RPMI7951 (cell line): ENCODE measurements at places on chromosomes 5 and 9. TPM values are rescaled to one million over a fixed set of nuclear protein-coding genes. Genes with fewer than 3 reads are reported as not detected.

The OR1J2 gene
- not detected in 2 replicates for total RNA-seq

The FAM221B gene
- not detected in 2 replicates for total RNA-seq

DNA sequence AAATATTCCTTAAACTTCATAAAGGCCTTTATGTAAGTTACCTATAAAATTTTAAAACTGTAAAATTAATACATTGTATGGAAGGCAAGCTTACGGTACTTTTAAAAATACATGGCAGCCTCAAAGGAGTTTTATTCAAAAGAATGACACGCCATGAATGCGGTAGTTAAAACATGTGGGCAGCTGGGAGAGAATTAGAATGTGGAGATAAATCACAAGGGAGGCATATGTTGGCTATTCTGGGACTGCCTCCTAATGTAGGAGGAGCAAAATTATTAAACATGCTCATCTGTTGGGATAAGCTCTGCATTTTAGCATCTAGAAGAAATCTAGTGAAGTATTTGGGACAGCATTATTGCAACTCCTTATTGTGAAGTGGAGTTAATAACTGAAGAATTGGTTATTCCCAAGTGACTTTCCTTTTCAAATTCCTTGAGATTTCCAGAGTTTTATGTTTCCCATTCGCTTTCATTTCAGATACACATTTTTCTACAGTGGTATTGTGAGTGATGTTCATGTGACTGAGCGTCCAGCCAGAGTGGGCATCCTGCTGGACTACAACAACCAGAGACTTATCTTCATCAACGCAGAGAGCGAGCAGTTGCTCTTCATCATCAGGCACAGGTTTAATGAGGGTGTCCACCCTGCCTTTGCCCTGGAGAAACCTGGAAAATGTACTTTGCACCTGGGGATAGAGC lies 109.4 kb downstream of the CMYA5 start:
- DNase-seq, result no peak

GRCh38 chr5:62720031-62720441 lies 141.4 kb downstream of the LRRC70 start:
- DNase-seq, result no peak

DNA sequence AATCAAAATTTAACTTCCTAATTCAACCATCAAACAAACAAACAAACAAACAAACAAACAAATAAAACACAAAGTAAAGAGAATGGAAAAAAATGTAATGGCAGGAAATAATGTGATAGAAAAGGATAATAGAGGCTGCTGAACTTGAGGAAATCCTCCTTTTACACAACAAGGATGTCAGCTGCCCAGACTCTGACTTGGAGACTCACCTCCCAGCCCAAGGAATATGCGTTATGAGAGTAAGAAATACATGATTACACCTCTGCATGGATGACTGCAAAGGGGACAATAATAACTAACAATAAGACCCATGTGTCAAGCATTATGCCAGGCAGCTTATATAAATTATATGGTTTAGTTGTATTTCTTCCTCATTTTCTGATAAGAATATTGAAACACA lies 46.6 kb upstream of the JAK2 start:
- DNase-seq, result no peak

DNA sequence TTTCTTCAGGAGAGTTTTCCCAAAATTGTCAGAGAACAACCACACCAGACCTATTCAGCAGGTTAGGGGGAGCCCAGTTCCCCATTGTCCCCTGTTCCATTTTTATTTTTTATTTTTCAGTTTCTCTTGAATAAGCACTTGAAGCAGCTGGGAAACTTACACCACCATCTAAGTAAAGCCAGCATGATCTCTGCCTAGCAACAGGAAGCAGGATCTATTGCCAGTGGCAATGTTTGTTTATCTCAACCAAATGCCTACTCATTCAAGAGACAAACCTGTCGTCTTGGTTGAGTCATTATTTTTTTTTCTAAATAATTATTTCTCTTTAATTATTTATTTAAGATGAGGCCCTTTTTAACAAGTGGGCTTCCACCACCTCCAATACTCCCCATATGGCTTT lies 379.3 kb downstream of the PLK2 start:
- peak; percentile 64 for DNase-seq

GRCh38 chr9:85248514-85249312 lies 493.0 kb downstream of the AGTPBP1 start:
- DNase-seq, result peak; percentile 21

GRCh38 chr9:109894921-109895758 lies 115.1 kb downstream of the PALM2AKAP2 start:
- DNase-seq, result peak; percentile 79
